ENCODE measurements at places on chromosomes 5 and 9.

DNA sequence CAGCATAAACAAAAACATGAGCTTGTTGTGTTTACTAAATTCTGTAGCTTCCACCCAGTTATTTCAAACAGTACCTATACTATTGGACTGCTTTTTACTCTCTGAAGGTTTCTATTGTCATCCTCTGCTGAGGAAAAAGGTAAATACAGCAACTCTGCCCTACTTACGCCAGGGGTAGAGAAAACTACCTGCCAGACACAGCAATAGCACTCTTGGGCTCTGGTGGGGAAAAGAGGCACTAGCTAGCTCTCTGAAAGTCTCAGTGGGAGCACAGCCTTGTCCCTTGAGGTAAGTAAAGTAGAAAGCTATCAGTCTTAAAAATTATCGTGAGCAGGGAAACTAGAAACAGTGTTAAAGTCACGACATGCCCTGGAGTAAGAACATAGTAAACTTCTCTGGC is 3.7 kb downstream of the HCN1 start:
- DNase-seq = no peak

- DNase-seq = no peak
These were observed 1012.8 kb downstream of the MAT2B start for GRCh38 chr5:164518067-164518740.

DNA sequence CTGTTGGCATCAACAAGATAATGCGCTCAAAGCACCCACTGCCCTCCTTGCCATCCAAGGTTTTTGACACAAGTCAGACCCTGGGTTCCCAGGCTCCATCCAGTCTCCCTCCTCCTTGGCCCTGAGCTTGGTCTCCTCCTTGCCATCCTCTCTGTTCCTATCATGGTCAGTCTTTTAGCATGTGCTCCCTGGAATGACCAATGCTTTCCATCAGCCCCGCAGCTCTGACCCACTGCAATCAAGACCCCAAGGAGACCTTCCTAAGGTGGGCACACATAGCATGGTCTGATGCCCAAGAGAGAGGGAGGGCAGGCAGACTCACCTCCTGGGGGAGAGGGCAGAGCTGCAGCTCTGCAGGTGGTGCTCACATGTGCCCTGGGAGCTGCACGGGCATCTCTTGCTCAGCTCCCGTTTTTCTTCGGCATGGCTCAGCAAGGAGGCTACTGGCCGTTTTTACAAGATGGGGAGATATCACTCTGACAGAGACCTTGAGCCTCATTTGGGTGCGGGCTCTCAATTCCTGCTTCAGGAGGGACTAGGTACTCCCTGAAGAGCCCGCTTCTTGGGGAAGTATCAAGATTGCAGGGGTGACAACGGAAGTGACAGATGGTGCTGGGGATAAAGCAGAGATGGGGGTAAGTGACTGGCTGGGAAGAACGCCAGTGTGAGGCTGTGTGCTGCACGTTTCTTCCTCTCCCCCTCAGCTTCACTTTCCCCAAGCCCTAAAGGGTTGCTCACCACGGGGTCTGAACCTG is 3.3 kb downstream of the SEPTIN8 start:
- DNase-seq = no peak

DNA sequence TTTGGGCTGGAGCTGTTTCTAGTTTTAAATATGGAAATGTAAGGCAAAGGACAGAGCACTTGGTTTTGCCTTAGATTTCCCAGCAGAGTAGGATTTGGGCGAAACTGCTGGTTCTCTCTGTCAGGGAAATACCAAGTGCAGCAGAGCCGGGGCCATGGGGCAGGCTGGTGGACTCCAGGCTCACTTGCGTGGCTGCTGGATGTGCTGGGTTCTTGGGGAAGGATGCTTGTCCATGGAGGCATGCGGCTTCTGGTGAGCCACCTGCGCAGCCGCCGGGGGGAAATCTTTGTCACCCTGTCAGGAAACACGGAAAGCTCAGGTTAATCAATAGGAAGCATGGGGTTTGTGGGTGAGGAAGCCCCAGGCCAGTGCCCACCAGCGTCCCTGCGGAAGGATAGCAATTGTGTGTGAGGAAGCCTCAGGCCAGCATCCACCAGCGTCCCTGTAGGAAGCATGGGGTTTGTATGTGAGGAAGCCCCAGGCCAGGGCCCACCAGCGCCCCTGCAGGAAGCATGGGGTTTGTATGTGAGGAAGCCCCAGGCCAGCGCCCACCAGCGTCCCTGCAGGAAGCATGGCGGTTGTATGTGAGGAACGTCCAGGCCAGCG is 80.1 kb downstream of the DAP start:
- no peak for DNase-seq

DNA sequence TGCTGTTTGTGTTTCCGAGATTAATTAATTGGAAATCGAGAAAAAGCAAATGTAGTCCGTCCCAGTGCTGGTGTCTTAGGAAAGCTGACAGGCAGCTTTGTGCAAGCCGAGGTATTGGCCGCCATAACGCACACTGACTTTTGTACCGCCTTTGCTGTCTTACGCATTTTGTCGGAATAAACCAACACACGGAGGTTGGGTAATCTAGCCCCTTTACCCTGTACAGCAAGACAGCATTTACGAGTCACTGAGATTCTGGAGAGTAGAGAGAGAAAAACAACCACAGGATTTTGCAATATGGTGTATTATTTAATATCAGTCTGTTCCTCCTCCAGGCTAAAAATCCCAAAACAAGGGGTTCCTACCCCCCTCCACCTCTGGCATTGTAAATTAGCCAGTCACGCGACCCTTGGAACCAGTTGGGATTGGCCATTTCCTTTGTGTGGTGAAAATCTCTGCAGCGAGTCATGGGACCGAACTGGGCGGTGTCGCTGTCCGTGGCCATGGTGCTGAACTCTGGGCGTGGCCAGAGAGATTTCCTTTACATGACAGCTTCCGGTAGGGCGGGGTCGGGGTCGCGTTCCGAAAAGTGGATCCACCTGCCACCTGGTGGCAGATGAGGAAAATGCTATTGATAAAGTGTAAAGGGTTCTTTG is 10.3 kb upstream of the PCDHB1 start:
- peak; percentile 88 for DNase-seq

Data from urothelium cell line (cell line).